ENCODE measurements at places on chromosomes 12 and 14.

DNA sequence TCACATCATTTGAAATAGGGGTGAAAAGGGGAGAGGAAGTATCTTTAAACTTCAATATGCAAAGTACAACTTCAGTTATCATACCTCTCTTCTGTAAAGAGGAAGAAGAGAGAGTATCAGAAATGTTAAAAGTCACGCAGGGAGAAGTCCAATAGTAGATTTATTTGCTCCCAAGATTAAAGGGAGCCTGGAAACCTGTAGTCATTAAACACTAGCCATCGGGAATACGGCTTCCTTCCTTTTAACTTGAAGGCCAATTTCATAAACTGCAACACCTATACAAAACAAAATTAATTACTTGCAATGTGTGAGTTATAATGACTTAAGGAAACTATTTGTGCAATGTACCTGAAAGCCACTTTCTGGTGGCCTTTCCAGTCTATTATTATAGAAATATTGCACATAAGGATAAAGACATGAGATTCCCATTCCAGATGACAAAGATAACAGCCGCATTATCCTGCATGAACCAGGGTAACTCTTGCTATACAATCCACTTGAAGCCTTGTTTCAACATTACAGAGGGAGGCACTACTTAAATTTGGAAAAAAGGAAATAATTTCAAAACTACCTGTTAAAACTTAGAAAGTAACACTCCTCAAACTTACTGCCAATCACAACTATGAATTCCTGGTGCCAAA lies 4.6 kb downstream of the BTG1 start:
- DNase-seq = no peak

GRCh38 chr12:24596768-24597388 lies 352.0 kb downstream of the BCAT1 start:
- DNase-seq = no peak

- no peak for DNase-seq
Observed at GRCh38 chr12:109963743-109964429, 32.3 kb downstream of the GIT2 start.

GRCh38 chr12:106067606-106068205 lies 71.0 kb downstream of the NUAK1 start:
- DNase-seq = no peak

DNA sequence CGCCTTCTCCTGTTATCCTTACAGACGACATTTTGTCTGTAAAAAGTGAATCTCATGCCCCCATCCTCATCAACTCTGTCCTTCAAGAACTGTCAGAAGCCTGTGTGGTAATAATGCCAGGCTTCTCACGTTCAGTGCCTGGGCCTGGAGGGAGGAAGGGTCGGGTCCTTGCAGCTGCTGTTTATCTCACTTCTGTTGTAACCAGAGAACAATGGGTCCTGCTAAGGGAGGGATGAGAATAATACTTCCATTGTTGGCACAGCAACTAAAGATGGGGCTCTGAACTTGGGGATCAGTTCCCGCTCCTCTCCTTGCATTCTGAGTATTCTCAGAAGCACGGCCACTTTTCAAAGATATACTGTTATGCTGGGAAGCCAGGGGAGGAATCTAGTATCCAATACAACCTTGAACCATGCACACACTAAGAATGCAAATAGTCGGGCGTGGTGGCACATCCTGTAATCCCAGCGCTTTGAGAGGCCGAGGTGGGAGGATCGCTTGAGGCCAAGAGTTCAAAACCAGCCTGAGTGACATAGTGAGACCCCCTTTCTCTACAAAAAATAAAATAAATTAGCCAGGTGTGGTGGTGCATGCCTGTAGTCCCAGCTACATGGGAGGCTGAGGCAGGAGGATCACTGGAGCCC lies 38.8 kb upstream of the NINJ2 start:
- DNase-seq = no peak

DNA sequence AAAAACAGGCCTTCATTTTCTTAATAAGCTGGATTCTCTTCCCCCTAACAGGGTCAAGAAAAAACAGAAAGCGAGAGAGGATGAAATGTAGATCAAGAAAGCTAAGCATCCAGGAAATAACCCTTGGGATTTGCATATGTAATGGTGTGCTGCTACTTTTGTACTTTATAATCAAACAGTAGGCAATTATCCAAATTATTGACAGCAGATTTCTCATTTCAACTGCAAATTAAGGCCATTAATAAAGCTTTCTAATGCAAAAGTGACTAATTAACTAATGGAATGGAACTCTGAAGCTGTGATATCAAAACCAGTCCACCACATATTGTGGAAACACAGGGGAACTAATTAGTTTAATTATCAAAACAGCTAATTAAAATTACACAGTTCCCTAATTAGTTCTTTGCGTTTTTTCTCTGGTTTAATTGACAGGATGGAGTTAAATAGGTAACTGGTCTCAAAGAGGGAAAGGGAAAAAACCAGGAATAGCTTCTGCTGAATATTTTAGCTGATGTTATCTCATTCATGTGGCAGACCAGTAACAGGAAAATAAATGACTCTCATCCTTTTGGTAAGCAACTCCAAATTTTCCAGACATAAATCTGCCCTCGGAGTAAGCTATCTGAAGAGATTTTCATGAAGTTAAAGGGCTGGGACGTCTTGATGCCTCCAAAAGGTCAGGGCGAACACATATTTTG lies 182.7 kb upstream of the LMO3 start:
- DNase-seq = no peak

- DNase-seq = no peak
Observed at GRCh38 chr14:94768521-94769390, 1.2 kb downstream of the GSC start.

DNA sequence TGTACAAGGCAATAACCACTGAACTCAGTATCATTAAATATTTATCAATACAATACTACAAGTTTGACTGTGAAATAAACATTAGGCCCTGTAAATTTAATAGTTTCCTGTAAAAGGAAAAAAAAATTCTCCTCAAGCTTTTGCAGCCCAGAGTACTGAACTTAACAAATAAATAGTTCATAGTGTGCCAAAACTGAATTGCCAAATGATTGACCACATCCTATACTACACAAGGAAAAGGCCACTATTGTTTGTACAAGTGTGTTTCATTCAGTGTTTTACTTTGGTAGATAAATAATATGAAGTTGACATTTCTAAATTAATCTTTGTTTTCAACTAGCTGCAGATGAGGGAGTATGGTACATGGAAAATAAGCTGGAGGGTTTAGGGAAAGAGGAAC lies 379.6 kb downstream of the FLRT2 start:
- no peak for DNase-seq

DNA sequence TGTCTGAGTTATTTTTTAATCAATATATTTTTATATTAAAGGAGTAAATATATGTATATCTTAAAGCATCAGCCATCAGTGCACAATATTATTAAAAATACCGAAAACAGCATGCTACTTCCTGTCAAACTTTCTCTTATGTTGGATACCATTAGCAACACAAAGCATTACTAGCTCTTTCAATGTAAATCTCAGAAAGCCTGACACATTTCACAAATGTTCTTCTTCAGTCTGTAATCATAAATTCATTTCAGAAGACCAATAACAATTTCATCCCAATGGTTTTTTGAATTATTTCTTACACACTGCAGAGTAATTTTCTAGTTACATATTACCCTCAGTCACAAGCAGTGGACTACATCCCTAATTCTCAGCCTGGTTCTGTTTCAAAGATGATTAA lies 226.9 kb downstream of the LRRK2 start:
- DNase-seq = no peak

GRCh38 chr14:103402695-103403094 lies 17.5 kb downstream of the MARK3 start:
- DNase-seq = no peak

- DNase-seq = no peak
Observed at GRCh38 chr12:119672194-119672593, 4.3 kb downstream of the PRKAB1 start.

- DNase-seq = no peak
Observed at GRCh38 chr14:61988240-61988639, 226.0 kb downstream of the SNAPC1 start.

GRCh38 chr14:90091393-90091792 lies 29.6 kb downstream of the KCNK13 start:
- DNase-seq = no peak

- no peak for DNase-seq
Observed at GRCh38 chr12:128578045-128578444, 245.7 kb downstream of the SLC15A4 start.

DNA sequence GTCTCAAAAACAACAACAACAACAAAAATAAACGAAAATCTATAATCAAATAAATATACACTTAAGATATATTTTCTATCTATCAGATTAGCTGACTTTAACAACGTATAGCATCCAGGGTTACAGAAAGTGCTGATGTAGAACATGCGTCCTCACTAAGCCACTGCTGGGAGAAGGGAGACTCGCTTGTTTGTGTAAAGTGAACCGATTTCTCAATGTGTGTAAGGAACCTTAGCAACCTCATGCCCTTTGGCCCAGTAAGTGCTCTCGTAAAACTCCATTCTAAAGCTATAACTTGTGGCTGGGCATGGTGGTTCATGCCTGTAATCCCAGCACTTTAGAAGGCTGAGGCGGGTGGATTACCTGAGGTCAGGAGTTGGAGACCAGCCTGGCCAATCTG lies 23.8 kb downstream of the NFKBIA start:
- no peak for DNase-seq

GRCh38 chr12:2276288-2277033 lies 223.7 kb downstream of the CACNA1C start:
- DNase-seq = no peak

- DNase-seq = no peak
Observed at GRCh38 chr12:121575952-121576625, 4.7 kb downstream of the KDM2B start.

GRCh38 chr12:7210642-7211151 lies 21.2 kb downstream of the PEX5 start:
- no peak for DNase-seq

DNA sequence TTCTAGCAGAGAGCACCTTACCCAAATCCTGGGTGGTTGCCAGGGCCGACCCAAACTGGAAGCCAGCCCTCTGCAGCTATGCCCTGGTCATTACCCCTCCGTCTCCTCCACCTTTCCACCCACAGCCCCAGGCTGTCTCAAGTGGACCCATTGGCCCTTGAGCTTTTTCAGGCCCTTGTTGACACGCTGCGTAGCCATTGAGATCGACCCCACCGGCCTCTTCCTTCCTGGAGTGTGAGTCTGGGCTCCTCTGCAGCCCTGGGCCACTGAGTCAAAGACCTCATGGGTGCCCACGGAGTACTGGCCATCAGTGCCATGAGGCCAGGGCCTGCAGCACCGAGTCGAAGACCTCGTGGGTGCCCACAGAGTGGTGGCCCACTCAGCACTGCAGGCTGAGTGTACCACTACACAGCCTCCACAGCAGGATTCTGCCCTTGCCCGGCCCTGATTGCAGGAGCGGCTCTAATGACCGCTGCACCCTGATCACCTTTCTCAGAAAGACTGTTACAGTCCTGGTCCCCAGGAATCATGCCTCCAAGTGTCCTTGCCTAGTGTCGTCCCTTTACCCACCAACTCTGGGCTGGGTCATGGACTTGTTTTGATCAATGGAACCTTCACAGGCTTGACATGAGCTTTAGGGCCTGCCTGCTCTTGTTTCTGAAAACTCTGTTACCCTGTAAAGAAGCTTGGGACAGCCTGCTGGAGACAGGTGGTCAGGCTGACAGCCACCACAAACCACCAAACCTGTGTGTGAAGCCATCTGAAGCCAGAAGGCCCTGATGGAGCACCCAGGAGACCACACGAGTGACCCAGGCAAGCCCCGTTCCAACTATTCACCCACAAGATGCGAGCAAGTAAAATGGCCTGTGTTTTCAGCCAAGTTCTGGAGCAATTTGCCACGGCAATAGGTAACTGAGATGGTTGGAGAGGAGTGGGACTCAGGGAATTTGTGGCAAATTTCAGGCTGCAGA lies 39.6 kb upstream of the TRAF3 start:
- no peak for DNase-seq

- no peak for DNase-seq
Observed at GRCh38 chr12:4794491-4794890, 74.3 kb downstream of the GALNT8 start.

DNA sequence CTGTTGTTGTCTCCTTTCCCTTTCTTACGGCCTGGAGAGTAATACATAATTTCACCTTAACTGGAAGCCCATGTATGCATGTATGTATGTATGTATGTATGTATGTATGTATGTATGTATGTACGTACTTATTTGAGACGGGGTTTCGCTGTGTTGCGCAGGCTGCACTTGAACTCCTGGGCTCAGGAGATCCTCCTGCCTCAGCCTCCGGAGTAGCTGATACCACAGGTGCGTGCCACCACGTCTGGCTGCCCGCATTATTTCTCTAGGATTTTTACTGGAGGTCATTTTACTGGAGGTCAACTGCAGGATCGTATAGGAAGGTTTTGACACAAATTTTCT lies 644 bp upstream of the OS9 start:
- DNase-seq = no peak

GRCh38 chr12:52207895-52208294 lies 16.1 kb upstream of the KRT80 start:
- peak; percentile 9 for DNase-seq

GRCh38 chr12:1481326-1481725 lies 113.1 kb downstream of the FBXL14 start:
- DNase-seq = no peak

DNA sequence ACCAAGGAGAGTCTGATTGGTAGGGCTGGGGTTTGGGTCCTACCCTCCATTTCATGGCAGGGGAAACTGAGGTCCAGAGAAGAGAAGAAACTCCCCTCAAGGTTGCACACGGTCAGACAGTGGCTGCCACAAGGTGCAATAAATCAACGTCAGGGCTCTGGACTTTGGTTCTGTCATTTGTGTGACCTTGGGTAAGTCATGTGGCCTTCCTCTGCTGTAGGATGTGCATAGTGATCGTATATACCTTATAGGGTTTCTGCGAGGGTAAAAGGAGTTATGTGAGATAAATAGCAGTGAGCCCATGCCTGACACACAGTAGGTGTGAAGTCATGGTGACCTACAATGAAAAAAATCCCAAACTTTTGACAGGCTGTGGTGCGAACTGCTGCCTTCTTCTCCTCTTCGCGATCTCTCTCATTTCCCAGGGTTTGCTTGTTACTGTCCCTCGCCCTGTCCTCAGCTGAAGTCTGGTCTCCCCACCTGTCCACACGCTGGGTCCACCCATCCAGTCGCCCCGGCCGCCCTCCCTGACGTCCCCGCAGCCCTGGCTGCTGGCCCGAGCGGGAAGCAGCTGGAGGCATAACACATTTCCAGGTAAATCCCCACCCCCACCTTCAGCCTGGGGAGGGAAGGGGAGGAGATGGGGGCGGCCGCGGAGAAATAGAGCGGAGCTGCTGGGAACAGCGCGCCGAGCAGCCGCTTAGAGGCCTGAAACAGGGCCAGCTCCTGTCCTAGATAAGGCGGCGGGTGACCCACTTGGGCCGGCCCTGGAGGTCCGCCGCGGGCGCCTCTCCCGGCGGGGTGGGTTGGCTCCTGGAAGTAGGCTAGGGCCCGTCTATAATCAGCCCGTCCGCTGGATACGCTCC lies 1.8 kb upstream of the FAM222A start:
- DNase-seq = no peak

GRCh38 chr14:68566075-68566474 lies 226.8 kb downstream of the ZFP36L1 start:
- no peak for DNase-seq

DNA sequence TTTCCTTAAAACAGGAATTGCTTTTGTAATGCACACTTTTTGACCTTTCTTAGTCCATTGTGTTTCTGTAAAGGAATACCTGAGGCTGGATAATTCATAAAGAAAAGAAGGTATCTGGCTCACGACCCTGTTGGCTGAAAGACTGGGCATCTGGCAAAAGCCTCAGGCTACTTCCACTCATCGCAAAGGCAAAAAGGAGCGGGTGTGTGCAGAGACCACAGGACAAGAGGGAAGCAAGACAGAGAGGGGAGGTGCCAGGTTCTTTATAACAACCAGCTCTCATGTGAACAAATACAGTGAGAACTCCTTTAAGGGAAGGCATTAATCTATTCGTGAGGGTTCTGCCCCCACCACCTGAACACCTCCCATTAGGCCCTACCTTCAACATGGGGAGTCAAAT lies 182.1 kb downstream of the C12orf50 start:
- DNase-seq = no peak

Data from 8988T (cell line).